ENCODE measurements at places on chromosomes 11 and 22.

DNA sequence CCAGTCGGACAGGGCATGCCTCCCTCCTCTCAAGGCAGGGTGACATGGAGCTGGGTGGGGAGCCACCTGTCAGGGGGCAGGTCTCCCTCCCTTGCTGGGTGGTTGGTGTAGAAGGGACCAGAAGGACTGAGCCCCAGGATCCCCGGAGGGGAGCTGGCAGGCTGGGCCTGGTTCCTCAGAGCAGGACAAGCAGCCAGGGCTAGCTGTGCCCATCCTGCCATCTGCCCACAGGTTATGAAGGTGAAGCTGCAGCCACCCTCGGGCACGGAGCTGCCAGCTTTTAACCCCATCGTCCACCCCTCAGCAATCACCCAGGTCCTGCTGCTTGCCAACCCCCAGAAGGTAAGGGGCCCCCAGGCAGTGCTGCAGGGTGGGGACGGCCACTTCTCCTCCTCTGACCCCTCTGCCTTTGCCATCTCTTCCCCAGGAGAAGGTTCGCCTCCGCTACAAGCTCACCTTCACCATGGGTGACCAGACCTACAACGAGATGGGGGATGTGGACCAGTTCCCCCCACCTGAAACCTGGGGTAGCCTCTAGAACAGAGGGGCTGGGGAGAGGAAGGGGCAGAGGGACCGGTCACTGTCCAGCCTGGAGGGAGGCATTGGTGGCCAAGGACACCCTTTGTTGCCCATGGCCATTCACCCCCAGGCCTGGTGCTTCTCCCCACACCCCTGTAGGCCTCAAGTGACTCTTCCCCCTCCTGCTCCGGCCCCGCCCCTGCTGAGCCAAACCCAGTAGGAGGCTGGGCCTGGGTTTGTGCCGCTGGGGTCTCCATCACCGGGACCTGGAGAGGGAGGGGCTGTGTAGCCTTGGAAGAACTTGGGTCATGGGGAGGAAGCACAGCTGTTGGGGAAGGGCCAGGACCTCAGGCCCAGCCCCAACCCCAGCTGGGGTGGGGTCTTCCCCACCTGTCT, 7.0 kb upstream of the SH3BP1 start:
- no peak for DNase-seq

DNA sequence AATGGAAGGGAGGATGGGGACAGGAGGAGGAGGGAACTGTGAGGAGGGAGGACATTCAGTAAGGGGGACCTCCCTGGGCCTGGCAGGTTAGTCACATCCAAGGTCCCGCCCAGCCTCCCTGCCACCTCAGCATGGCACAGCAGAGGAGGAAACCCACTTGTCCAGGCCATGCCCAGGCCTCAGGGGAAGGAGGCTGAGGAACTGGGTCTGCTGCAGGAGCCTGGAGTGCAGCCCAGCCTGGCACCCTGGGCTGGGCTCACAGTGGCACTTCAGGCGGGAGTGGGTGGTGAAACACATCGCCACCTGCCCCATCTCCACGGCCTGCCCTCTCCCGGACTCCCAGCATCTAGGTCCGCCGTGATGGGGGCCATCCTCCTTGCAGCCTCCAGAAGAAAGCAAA, 17.2 kb upstream of the KLHL35 start:
- DNase-seq, result no peak

DNA sequence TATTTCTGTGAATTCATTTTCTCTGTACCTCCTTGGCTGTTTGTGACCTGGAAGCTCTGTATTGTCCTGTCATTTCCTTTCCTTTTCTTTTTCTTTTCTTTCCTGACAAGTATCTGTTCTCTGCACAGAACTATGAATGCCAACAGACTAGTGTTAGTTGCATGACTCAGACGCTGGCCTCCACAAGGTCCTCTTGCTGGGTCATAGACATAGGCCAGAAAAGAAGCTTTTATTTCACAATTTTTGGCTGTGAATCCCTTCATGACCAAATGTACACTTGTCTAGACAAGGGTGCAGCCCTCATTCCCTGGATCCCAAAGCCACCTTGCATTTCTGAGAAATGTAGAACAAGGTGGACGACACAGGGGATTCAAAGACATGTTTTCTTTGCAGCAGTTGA, 104.1 kb upstream of the MTNR1B start:
- DNase-seq, result no peak

DNA sequence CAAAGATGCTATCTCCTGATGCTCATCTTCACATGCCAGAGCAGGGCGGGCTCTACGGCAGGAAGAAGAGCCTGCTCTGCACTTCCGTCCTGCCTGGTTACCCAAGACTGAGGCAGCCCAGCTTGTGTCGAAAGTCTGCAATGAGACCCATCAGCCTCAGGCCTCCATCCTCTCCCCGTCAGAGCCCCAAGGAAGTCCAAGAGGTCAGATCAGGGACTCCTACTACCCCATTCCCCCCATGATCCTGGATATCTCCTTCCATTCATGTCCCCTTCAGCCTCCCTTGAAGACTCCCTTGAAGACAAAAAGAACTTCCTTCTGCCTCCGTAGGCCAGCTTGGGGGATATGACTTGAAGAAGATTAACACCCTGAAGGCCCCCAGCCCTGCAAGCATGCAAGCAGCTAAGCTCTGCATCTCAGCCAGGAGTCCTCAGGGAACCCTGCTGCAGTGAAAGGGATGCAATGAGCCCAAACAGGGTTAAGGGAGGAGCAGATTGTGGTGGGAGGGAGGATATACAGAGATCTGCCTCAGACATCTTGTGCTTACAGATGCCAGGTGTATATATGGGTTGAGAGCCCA, 85.6 kb downstream of the TRIM29 start:
- no peak for DNase-seq

DNA sequence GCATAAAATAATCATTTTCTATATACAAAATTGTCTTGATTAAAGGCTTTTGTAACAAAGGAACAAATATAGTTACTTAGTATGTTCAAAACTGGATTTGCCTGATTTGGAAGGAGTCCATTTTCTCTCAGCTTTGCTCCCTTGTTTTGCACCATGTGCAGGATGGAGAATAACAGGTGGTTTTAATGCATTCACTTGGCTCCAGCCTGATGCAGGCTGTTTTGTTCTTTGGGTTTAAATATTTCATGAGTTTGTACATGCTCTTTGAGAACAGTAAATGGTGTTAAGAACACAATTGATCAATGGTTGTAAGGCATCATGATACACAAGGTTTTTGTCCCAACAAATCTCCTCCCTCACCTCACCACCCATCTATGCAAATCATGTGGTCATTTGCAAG, 886.9 kb upstream of the CCDC90B start:
- DNase-seq, result no peak

All from GM04503 (cell line).